HS-27A (cell line): ENCODE measurements at places on chromosomes 11 and 22.

GRCh38 chr11:74311352-74311926, at the start of gene P4HA3:
Gene P4HA3 (minus strand): TSS chr11:74311640. CDS start chr11:74311611, 29 bp downstream.
- no peak for DNase-seq

GRCh38 chr22:22878801-22879674, 8.6 kb upstream of the IGLL5 start:
- no peak for DNase-seq

GRCh38 chr11:20056109-20056949, 103.9 kb downstream of the DBX1 start:
- no peak for DNase-seq

GRCh38 chr11:133840479-133840941, 4.8 kb downstream of the SPATA19 start:
- DNase-seq: no peak

DNA sequence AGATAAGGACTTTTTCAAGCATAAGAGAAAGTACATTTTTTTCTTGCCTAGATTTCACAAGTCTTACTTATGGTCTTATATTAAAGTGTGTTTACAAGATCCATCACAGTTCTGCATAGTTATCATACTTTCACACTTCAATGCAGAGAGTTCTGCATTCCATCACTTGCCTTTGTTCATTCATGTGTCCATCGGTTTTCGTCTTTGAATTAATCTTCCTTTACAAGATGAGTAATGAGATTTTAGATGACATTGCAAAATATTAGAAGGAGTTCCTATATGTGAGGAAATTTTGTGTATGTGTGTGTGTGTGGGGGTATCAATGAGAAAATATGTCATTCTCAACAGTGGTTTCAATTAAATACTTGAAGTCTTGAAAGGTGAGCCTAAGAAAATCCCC, 98.1 kb upstream of the GUCY1A2 start:
- DNase-seq: no peak

- DNase-seq: no peak
Observed at GRCh38 chr11:62010935-62011528, 43.6 kb upstream of the FTH1 start.

DNA sequence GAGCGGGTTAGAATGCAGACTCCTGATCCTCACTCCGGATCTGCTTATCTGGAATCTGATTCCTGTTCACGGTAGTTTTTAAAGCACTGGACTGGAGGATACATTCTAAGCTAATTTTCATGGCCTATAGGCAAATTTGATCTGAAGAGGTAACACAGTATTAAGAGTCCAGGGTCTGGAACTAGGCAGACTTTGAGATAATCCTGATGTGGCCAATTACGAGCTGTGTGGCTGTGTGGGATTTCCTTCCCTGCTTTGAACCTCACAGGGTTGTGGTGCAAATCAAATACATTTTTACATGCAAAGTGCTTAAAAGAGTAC, 285.2 kb downstream of the MIAT start:
- DNase-seq: no peak

GRCh38 chr22:42848941-42849550, 8.0 kb downstream of the ARFGAP3 start:
- DNase-seq: no peak

- DNase-seq: no peak
Observed at GRCh38 chr11:110165039-110165925, 72.1 kb downstream of the ZC3H12C start.

- DNase-seq: no peak
Observed at GRCh38 chr11:122789907-122790306, 48.4 kb upstream of the CRTAM start.

- no peak for DNase-seq
Observed at GRCh38 chr22:34761111-34761510, 304.8 kb upstream of the ISX start.

- DNase-seq: no peak
Observed at GRCh38 chr22:34135749-34136148, 215.5 kb upstream of the LARGE1 start.

DNA sequence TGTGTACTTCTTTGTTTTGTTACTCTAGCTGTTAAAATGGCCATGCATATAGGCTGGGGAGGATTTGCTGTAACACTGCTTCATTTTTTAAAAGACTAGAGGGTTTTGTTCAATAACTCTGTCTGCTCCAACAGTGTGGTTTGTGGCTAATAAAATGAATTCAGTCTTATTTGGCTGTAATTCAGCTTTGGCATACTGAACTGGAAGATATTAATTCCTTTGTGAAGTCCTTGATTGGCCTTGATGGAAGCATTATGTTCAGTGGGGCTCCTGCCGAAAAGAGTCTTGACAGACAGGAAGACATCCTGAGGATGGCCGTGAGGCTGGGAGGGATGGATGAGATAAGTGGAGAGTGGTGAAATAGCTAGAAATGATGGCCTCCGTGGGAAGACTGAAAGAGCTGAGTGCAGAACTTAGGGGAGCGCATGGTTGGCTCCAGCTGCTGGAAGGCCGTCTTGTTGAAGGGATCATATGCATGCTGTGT, 44.8 kb upstream of the MYO18B start:
- no peak for DNase-seq

DNA sequence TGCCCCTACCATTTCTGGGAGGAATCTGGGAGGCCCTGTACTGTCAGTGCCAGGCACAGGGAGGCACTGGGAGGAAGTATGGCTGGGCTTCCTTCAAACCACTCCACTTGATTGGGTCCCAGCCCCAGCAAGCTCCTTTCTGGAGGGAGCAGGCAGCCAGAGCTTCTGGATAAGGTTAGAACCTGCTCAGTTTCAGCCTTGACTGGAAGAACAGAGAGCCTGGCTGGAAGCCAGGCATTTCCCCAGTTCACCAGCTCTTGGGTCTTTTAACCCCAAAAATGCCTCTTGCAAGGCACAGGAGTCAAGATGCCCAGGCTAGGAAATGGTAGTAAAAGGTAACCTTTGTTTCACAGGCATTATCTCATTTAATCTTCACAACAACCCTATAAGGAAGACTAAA, 9.0 kb upstream of the KCTD14 start:
- no peak for DNase-seq

- DNase-seq: no peak
Observed at GRCh38 chr11:115198321-115198741, 305.9 kb downstream of the CADM1 start.

DNA sequence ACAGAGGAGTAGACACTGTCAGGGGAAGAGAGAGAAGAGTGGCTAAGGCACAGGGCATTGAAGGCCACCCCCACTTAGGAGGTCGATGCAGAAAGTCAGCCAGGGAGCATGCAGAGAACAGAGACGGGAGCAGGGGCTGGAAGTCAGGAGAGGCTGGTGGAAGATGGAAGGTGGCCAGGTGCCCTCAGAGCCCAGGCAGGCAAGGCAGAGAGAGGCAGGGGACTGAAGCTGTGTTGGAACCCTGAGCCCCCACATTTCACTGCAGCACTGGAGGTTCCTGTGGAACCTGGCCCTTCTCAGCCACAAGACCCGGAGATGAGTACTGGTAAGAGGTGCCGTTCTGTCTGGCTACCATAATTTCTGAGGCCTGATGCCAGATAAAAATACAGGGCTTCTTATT, 238.3 kb upstream of the NCAM1 start:
- DNase-seq: no peak

- DNase-seq: no peak
Observed at GRCh38 chr11:124943254-124943616, 7.4 kb upstream of the HEPACAM start.

DNA sequence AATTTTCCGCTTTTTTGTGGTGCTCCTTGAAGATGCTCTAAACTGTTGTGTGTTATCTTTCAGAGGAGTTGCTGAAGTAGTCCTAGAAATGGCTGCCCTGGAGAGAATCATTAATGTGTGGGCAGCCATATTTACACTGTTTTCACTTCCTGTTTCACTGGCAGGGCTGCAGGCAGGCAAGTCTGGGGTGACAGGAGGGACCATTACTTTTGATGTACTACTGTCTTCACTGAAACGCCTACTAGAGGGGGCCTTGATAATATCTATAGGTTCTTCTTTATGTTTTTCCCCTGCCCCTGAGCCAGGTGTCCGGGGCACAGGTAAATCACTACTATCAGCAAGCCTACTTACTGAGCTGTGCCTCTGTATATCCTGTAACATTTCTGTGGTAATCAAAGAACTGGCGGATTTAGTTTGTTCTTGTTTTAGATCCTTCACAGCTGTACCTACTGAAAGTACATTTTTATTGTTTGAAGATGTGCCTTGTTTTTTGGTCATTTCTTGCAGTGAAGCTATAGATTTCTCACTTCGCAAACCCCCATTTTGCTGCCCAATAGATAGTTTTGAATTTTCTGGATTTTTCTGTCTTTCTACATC, 39.7 kb downstream of the ACAT1 start:
- no peak for DNase-seq

- no peak for DNase-seq
Observed at GRCh38 chr11:61171907-61172306, 10.7 kb upstream of the VPS37C start.

- no peak for DNase-seq
Observed at GRCh38 chr11:96264364-96264763, 78.6 kb downstream of the MAML2 start.

GRCh38 chr22:38070250-38070921, 13.2 kb downstream of the PICK1 start:
- no peak for DNase-seq

DNA sequence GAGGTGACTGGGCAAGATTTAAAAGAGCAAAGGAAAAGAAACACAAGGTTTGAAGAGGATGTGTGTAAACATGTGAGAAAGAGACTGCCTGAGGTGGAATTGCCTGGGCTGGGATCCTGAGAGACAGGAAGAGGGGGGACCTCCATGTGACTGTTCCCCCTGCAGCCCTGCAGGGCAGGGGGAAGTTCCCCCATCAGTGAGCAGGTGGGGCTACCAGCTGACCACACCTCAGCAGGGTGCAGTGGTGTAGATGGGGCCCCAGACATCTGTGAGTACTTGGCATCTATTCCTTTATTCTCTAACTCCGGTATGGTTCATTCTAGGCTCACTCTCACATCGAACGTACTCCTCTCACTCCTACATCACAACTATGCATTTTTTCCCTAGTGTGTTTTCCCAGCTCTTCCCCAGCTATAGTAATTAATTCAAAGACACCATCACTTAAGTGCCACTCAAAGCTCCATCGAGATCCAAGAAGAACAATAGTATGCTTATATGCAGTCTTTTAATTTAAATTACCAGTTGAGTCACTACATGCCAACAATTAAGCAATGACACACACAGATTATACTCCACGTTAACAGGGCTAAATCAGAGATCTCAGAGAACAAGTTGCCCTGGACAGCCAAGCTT, 42.7 kb downstream of the LGR4 start:
- no peak for DNase-seq

DNA sequence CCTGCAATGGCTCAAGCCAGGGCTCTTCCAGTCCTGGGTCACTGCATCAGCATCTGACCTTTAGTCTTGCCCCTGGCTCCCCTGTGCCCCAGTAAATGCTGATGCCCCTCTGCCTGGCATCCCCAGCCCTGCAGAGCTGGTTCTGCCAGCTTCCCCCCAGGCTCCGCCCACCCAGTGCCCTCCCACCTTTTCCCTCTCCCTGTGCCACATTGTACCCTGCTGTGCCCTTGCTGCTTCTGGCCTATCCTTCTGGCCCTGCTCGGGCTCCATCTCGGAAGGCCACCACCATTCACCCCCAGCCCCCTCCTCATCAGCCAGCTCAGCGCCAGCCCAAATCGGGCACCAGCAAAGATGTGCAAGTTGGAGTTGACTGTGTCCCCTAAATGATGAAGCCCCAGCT, 7.4 kb downstream of the CAPN5 start:
- DNase-seq: no peak

DNA sequence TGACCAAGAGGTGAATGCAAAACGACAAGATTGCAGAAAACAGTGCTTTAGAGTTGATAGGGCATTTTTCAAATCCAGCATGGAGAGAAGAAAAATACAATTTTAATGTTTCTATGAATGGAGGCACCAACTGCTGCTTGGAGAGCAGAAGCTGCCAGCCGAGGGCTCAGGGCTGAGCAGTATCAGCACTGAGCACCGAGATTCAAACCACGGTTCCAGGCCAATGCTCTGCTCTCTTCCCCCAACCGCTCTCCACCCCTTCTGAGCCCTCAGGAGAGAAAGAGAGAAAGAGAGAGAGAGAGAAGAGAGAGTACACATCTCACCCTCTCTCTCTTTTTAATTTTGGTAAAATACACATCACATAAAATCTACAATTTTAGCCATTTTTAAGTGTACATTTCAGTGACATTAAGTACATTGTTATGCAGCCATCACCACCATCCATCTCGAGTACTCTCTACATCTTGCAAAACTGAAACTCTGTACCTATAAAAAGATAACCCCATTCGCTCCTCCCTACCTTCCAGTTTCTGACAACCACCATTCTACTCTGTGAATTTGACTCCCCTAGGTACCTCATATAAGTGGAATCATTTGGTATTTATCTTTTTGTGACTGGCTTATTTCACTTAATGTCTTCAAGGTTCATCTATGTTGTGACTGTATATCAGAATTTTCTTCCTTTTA, 333.3 kb downstream of the MIAT start:
- no peak for DNase-seq
